ENCODE measurements at places on chromosomes 3 and 15.

GRCh38 chr3:142987707-142988106 is 13.7 kb upstream of the U2SURP start:
- no peak overlapping the region for H3K27ac ChIP-seq
- DNase-seq, result no peak
- no peaks in the 10 kb centered on the region for H3K4me1 ChIP-seq
- H3K36me3 ChIP-seq, result no peaks in the 10 kb centered on the region
- H3K4me3 ChIP-seq, result no peak overlapping the region

DNA sequence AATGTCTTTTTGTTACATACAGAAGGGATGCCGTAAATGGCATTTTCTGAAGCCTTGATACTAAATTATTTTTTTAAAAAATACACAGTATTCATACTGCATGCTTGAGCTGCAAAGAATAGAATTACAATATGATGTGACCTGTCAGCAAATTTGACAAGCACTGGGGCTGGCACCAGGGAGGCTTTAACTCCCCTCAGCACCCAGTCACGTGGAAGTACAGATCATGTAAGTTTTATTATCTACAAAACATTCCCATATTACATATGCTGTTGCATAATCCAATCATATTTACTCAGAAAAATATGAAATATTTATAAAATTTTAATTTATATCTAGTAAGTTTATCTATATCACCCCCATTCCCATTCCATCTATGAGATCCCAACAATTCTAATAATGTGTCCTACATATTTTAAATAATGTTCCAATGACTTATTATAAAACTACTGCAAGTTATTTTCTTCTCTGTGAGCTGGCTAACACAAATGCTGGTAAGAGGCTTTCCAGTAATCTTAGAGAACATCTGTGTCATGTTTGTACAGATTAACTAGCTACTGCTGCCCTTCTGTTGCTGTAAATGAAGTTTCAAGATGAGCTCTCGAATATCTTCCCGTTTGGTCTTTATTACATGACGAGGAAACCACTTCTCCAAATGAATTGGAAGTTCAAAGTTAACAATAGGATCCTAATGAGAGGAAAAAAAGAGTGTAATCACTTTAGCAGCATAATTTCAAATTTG is 5.2 kb upstream of the IMPG2 start:
- no peaks in the 10 kb centered on the region for H3K36me3 ChIP-seq
- H3K27ac ChIP-seq, result no peak overlapping the region
- no peak for DNase-seq
- no peaks in the 10 kb centered on the region for H3K4me1 ChIP-seq

- DNase-seq, result no peak
- no peaks in the 10 kb centered on the region for H3K27me3 ChIP-seq
- no peak overlapping the region for H3K4me3 ChIP-seq
- no peaks in the 10 kb centered on the region for H3K36me3 ChIP-seq
Observed at GRCh38 chr15:81959196-81959595, 86.6 kb downstream of the MEX3B start.

- H3K27me3 ChIP-seq, result no peaks in the 10 kb centered on the region
- no peaks in the 10 kb centered on the region for H3K36me3 ChIP-seq
- no peak overlapping the region for H3K27ac ChIP-seq
- no peak overlapping the region for H3K4me3 ChIP-seq
- H3K4me1 ChIP-seq, result no peaks in the 10 kb centered on the region
Observed at GRCh38 chr15:97052513-97052912, 722.0 kb downstream of the NR2F2 start.

DNA sequence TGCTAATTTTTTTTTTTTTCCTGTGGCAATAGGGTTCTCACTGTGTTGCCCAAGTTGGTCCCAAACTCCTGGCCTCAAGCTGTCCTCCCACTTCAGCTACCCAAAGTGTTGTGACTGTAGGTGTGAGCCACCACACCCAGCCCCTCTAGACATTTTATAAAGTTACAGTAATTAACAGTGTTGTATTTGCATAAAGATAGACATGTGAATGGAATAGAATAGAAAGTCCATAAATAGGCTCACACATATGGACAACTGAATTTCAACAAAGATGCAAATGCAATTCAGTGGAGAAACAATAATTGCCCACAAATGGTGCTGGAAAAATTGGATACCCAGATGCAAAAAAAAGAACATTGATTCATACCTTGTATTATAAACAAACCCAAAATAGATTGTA is 39.9 kb downstream of the PLS1 start:
- no peaks in the 10 kb centered on the region for H3K27me3 ChIP-seq
- no peaks in the 10 kb centered on the region for H3K36me3 ChIP-seq
- no peaks in the 10 kb centered on the region for H3K4me1 ChIP-seq
- no peak overlapping the region for H3K27ac ChIP-seq
- no peak overlapping the region for H3K4me3 ChIP-seq

- no peak overlapping the region for H3K4me3 ChIP-seq
- no peaks in the 10 kb centered on the region for H3K27me3 ChIP-seq
- no peak for DNase-seq
Observed at GRCh38 chr3:22606461-22606860, 596.7 kb upstream of the UBE2E2 start.

GRCh38 chr3:179150610-179151009 is 2.5 kb downstream of the PIK3CA start:
- no peak overlapping the region for H3K4me3 ChIP-seq
- no peaks in the 10 kb centered on the region for H3K36me3 ChIP-seq
- H3K27ac ChIP-seq, result no peak overlapping the region
- no peaks in the 10 kb centered on the region for H3K27me3 ChIP-seq

DNA sequence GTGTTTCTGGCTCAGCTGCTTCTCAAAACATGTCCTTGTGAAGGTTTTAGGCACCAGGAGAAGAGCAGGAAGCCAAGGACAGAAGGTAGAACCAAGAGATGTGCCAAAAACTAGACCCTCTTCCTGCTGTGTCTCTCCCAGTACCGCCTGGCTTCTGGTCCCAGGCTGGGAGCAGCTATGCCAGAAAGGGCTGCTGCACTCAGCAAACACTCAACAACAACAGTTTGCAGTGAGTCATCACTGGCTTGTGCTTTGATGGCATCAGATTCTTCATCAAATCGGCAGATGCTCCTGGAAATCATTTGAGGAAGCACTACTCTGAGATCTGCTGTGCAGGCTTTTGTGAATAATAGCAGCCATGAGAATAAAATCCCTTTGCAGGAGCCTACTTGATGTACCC is 63.2 kb downstream of the DGKG start:
- no peaks in the 10 kb centered on the region for H3K36me3 ChIP-seq

Data from neuronal stem cell (in vitro differentiated cells).